ENCODE measurements at places on chromosomes 3 and 15.

- DNase-seq: no peak
These were observed 14.4 kb downstream of the TMPRSS7 start for GRCh38 chr3:112048911-112049310.

DNA sequence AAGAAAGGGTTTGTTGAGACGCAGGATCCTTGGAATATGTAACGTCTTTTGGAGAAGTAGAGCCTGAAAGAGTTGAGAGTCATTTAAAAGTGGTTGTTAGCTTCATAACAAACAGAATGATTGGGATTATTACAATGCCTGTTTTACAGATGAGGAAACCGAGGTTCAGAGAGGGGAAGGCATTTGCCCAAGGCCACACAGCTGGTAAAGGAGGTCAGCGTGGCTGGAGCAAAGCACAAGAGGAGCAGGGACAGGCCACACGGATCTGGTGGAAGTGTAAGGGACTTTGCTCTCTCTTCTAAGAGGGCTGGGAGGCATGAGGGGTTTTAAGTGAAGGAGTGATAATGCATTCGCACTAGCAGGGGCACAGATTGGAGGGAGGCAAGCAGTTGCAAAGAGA, 6.2 kb upstream of the OXTR start:
- no peak for DNase-seq

DNA sequence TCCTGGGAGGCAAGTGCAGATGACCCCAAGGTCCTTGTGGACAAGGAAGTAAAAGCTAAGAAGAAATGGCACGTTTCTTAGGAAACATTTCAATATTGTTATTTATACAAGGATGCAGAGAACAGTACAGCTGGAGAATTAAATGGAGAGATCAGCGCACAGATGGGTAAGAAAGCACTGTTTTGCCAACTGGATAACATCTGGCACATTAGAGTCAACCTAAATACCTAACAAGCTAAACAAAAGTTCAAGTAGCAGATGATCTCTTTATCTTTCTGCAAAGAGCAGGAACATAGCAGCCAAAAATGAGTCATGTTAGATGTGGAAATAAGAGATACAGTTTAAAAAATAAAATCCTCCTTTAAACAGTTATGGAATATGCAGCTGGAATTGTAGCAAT, 15.7 kb upstream of the DPPA4 start:
- no peak for DNase-seq

GRCh38 chr3:52372822-52373504, 56.8 kb downstream of the DNAH1 start:
- DNase-seq: no peak

DNA sequence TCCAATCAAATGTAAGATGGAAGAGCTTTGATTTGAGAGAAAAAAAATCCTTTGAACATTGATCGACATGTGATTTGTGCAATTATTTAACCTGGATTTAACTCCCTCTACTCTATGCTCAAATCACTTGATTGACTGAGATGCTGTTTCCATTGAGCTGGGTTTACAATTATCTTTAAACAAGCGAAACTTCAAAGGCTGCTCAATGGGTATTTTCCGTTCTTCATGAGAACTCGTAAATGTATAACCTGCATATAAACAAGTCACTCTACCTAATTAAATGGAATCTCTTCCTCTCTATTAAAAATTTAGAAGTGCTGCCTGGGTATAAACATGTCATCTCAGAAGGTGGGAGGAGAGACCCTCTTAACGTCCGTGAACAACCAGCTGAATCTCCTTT, 71.9 kb downstream of the ANXA2 start:
- DNase-seq: no peak

DNA sequence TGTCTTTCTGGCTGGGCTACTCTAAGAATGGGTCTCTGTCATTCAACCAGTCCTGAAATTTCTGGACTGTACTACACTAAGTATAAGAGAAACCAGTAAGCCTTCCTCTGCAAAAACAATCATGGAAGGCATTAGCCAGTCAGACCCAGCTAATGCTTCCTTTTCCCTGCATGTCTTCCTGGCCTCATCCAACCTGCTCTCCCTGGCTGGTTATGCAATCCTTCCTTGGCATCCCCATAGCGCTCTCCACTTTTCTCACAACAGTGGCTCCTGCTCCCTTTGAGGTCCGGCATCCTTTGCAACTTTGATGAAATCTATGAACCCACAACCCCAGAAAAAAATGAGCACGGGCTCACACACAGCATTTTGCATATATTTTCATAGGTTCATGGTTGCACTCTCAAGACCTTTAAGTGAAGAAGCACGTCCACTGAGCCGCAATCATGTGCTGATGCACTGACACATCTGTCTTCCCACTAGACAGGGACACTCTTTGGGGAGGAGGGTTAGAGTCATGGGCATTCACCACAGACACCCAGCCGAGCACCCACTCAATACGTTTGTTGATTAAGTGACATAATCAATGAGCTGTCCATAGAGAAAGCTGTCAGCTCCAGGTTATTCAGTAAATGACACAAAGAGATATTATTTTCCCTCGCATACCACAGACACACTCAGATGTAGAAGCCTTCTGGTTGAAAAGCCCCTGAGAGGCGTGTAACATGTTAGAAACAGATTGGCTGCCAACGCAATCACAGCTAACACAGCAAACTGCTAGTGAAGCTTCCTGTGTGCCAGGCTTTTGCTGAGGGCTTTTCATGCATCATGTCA, 66.7 kb downstream of the PLD1 start:
- no peak for DNase-seq

GRCh38 chr15:52343831-52344230, 48.2 kb upstream of the MYO5C start:
- peak; percentile 61 for DNase-seq

DNA sequence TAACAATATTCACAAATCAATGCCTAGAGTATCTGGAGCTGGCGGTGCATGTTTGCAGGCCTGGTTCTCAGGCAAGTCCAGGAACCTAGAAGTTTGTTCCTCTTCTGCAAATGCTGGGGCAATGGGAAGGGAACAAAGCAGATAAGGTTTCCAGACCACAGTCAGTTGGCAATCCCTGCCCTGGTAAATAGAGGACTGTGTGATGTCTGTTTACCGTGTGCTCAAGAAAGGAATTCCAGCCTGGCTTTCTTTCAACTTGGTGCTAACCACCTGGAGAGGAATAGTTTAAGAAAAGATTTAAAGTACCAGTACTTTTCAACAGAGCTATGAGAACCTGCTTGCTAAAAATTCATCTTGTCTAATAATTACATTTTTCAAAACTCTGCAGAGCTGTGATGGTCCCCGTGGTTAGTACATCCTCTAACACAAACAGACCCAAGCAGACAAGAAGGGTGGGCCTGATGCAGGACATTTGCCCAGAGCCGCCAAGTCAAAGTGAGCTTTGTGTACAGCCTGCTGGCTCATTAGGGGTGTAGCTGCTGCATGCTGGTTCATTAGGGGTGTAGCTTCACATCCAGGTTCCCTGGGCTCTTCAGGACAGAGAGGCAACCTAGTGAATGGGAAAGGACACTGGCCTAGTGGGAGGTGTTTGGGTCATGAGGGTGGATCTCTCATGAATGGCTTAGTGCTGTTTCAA, 220.5 kb downstream of the SQOR start:
- no peak for DNase-seq

GRCh38 chr3:127606086-127606805, 8.0 kb downstream of the MCM2 start:
- DNase-seq: no peak

DNA sequence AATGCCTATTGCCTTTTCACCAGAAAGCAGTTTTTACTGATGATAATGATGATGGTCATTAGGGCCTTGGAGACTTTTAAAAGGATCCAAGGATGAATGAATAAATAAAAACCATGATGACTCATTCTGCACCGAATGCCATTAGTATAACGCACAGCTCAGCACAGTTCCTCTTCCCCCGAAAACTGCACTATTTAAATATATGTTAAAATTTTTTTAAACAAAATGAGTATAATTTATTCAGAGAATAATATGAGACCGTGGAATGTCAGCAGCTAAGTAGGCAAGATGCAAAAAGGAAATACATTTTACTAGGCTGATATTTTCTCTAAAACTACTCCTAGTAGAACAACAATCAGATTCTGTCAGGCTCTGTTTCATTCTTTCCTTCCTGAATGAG, 83.4 kb upstream of the NANOGP8 start:
- DNase-seq: peak; percentile 77

GRCh38 chr15:40249477-40250303, 10.8 kb downstream of the PAK6 start:
- peak; percentile 40 for DNase-seq

DNA sequence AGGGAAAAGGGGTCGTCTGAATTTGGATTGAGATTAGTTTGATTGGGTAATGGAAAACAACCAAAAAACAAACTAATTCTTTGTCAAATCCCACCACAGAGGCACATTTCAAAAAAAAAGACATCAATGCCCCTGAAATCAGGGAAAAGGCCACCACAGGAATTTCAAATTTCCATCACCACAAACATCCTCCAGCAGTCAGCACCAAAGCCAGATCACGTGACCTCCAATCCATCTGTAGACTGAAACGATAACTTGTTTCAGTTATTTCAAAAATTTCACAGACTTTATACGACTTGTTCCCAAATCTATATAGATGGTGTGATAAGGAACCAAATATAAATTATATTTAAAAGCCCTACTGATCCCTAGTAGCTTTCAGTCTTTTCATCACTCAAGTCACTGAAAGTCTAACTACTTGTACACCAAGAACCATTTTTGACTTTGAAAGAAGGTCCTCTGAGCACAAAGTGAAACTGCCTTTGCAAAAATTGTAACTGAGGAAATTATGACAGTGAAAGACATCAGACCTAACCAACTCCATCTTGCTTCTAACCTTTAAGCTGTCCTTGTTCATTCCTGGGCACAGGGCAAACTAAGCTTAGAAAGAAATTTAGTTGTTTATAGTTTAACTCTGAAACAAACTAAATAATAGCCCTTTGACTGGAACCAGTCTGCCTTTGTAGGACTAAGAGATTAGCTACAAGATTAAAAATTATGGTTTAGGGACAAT, 48.1 kb upstream of the PLCL2 start:
- no peak for DNase-seq
